ENCODE measurements at places on chromosomes 6 and 20. TPM values are rescaled to one million over a fixed set of nuclear protein-coding genes. Genes with fewer than 3 reads are reported as not detected.

TCP11 gene
- total RNA-seq = not detected

RAMACL gene
- total RNA-seq = 0.22 TPM

KCNG1 gene
- not detected for total RNA-seq

PAK5 gene
- total RNA-seq = not detected

JPH2 gene
- not detected for total RNA-seq

BLCAP gene
- 42.9 TPM for total RNA-seq

NKX2-2 gene
- not detected for total RNA-seq

GRIK2 gene
- total RNA-seq = not detected
